ENCODE measurements at places on chromosomes 1 and 21.

DNA sequence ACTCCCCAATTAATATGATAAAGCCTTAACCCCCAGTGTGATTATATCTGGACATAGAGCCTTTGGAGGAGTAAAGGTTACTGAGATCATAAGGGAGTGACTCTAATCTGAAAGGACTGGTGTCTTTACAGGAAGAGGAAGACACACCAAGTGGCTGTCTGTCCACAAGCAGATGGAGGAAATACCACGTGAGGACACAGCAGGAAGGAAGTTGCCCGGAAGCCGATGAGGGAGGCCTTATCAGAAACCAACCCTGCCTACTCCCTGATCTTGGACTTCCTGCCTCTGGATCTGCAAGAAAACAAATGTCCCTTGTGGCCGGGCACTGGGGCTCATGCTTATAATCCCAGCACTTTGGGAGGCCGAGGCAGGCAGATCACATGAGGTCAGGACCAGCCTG, 110.3 kb upstream of the CHRM3 start:
- no peak for DNase-seq

DNA sequence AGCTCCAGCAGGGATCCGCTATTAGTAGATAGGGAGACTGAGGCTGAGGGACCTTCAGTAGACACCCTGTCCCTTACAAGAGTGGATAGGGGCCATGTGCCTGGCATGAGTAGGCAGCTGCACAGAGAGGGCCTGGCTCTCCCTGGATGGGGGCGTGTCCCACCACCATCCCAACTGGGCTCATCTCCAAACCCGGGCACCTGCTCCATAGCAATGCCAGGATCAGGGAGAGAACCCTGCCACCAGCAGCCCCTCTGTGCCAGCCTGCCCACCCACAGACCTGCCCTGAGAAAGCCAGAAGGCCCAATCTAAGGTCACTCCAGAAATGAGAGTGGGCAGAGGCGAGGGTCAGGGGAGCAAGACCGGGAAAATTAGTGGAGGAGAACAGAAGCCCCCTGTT, 121.3 kb downstream of the GRIK3 start:
- peak; percentile 22 for DNase-seq

DNA sequence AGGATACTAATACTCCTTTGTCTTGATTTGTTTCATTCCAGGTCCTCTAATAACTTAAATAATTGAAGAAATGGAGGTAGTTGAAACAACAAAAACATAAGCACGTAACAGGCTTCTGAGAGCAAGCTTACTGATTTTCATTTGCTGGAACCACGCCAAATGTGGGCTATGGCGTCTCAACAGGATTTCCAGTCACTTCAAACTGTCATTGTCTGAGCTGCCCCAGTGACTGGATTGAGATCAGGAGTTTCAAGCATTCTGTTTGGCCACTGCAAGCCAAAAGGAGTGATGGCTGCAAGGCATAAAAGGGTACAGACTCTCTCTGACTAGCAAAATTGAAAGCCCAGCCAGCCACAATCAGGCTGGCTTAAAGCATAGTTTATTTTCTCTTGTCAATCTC, 289.9 kb downstream of the DPYD start:
- DNase-seq: peak; percentile 67

- DNase-seq: no peak
Observed at GRCh38 chr1:108779455-108779854, 33.0 kb downstream of the STXBP3 start.

GRCh38 chr1:63896755-63897154, 122.9 kb downstream of the ROR1 start:
- no peak for DNase-seq

GRCh38 chr1:217506878-217507277, 124.0 kb downstream of the GPATCH2 start:
- DNase-seq: no peak

GRCh38 chr1:50427086-50427817, 4.0 kb upstream of the DMRTA2 start:
- DNase-seq: no peak

DNA sequence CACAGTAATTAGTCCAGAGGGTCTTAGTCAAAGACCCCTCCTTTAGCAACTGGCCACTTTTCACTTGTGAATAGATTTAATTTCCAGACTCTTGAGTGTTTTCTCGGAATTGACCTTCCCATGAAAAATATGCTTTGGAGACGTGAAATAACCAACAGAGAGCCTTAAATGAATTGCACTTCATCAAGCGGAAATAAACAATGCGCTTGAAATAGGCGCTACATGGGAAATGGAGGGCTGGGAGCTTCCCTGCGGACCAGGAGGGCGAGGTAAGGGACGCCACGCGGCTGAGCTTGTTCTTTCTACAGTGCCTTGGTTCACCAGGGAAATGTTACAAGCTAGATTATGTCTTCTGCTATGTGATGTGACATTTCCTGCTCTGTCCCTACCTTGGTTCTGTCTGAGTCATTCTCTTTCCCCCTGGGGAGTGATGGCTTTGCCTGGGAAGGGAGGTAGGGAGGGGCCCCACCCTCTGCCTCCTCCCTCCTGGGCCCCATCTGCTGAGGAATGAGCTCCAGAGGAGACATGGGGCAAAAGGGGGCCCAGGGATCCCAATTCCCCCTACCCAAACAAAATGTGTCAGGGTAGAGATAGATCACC, 619.3 kb downstream of the PTPRU start:
- no peak for DNase-seq

GRCh38 chr1:192477630-192478029, 97.9 kb upstream of the RGS1 start:
- peak; percentile 14 for DNase-seq

GRCh38 chr1:221263831-221264767, 384.9 kb downstream of the HLX start:
- DNase-seq: peak; percentile 65

DNA sequence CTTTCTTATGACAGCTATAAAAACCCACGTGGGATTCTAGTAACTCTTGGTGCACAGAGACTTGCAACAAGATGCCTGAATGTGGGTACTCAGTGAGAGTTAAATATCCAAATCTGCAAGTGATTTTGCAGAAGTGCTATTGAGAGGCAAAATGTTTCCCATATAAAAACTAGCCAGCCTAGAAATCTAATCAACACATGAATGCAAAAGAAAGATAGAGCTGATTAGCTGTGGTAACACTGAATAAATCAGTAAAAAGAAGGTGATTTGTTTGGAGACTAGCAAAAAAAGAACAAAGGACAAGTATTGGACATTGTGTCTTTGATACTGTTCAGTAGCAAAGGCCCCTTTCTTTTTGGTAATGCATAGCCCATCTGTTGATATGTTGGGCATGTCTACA, 213.7 kb upstream of the SGIP1 start:
- DNase-seq: no peak

DNA sequence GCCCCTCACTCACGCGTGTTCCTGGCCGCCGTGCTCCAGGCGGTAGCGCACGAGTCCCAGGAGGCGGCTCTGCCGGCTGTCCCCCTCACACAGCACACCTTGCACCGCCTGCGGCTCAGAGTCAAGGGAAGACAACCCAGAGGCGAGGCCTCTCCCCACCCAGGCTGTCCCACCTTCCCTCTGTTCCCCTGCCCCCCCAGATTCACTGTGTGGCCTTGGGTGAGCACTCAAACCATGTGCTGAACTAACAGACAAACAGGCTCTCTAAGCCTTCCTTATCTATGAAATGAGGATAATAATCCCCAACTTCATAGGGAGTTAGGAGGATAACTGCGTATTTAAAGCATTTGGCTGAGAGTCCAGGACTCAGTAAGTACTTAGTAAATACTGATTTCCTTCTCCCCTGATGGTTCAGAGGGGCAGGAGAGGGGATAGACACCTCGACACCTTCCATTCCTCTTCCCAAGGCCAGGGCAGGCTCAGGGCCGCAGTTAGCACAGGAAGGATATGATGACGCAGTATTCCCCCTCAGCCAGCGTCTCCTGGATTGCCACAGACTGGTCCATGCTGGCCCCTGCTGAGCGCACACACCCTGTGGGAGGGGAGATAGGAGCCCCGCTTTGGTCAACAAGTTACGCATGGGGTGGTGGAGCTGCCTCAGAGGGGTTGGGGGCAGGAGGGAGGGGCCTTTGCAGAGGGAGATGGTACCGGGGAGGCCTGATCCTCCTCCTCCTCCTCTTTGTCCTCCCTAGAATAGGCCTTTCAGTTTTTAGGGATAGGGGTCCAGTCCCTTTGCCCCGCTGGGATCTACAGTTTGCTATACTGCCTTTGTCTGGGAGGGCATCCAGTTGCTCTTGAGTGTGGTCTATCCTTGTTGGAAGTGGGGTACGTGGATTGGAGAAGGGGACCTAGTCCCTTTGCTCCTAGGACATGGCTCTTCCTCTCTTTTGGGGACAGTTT, 830 bp downstream of the INPP5B start:
- DNase-seq: no peak

- DNase-seq: no peak
Observed at GRCh38 chr1:32647308-32648134, 2.8 kb downstream of the ZBTB8OS start.

DNA sequence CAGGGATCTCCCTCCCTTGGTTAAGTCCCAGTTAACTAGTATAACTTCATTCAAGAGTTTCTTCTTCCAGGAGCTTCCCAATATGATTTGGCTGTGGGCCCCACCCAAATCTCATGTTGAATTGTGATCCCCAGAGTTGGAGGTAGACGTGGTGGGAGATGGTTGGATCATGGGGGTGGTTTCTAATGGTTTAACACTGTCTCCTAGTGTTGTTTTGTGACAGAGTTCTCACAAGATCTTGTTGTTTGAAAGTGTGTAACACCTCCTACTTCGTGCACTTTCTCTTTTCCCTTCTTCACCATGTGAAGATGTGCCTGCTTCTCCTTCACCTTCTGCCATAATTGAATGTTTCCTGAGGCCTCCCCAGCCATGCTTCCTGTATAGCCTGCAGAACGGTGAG, 251.8 kb upstream of the FGGY start:
- DNase-seq: no peak
